ENCODE measurements at places on chromosomes 1 and 21.

DNA sequence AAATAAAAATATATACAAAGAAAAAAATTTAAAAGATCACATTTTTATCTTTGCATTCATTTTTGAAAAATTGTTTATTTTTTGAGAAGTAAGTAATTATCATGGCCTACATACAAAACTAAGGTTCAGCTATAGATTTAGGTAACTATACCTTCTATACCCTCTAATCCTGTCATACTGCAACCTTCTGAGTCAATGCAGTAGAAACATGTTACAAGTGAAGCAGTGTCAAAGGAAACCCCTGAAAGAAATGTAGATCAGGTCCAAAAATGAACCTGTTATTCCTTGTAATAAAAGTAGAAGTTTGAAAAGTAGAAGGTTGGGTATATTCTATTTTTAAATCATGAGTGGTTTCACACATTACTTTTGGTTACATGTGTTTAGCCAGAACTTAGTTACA lies 51.3 kb downstream of the PTGS2 start:
- DNase-seq = no peak

- no peak for DNase-seq
Observed at GRCh38 chr1:17665950-17666720, 89.0 kb upstream of the ACTL8 start.

GRCh38 chr1:10942542-10942912 lies 69.9 kb upstream of the TARDBP start:
- no peak for DNase-seq

DNA sequence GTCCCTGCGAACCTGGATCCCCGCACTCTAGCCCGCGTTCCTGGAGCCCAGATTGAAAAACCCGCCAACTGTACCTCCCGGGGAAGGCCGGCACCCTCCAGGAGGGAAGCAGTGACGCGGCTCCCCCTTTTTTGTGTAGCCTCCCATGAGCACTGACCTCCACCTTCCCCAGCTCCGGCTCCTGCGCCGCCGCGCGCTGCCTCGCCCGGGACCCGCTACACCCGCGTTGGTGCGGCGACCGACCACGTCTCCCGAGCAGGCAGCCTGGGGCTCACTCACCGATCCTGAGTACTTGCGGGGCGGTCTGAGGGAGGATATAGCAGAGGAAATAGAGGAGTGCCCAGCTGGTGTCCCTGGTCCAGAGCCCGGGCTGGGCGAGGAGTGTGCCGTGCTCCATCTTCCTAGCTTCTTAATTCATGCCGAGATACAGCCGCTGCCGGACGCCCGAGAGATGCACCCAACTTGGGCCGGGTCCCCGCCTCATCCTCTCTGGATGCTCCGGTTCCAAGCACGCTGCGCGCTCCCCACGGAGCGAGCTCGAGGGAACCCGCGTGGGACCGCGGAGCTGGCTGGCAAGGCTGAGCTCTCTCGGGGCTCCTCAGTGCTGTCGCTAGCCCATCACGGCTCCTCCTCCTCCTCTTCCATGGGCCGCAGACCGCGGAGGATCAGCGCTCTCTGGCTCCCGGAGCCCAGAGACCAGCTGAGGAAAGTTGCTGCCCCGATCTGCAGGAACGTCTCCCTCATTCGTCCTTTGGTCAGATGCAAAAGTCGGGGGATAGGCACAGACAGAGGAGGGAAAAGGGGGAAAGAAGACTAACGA lies 482 bp downstream of the GRIK1 start:
- DNase-seq = no peak

DNA sequence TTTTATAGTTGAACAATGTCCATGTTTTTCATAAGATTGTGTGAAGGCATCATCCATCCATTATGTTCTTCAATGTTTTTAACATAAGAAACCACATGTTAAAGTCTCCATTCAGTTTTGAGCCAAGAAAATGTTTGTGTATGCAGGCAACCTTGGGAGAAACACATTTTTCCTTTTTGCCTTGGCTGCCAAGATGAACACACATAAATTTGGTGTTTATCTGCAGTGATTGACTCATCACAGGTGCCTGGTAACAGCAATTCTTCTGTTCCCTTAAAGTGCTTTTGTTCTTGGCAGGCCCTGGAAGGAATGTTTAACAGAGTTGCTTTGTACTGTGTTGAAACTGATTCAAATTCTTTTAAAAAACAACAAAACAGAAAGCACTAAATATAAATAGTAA lies 709.9 kb upstream of the ADGRL4 start:
- no peak for DNase-seq

- DNase-seq = no peak
Observed at GRCh38 chr1:206116191-206116872, 856 bp downstream of the AVPR1B start.

DNA sequence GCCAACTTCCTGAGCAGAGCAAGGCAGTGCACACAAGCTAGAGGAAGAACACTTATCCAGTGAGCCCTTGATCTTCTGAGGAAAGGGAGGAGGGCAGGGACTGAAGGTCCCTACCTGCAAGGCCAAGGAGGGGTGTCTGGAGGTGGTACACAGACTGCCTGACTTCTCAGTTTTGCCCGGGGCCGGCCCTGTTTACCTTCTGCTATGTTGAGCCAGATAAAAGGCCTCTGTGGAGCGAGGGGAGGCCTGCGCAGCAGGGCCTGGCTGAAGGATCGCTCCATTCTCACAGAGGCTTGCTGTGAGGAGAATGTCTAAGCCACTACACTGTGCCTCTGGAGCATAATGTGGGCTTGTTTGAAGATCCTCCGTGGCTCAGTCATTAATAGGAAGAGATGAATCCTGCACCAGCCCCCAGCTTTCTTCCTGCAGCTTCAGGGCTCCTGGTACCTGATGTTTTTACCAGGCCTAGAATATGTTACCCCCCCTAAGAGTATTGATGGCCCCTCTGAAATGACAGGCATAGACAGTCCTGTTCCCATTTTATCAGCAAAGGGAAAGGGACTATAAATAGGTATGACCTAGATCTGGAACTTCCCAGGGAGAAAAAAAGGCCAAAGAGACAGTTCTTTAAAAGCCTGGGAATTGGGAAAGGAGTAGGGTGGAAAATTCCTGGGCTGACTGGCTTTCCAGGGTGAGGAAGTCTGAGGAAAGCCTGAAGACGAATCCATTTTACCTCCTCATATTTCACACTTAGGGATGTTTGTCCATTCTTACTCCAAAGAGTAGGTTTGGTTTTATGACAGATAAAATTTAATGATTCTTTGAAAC lies 4.7 kb downstream of the POGK start:
- no peak for DNase-seq

- no peak for DNase-seq
Observed at GRCh38 chr1:156101880-156102279, 12.6 kb upstream of the LMNA start.

DNA sequence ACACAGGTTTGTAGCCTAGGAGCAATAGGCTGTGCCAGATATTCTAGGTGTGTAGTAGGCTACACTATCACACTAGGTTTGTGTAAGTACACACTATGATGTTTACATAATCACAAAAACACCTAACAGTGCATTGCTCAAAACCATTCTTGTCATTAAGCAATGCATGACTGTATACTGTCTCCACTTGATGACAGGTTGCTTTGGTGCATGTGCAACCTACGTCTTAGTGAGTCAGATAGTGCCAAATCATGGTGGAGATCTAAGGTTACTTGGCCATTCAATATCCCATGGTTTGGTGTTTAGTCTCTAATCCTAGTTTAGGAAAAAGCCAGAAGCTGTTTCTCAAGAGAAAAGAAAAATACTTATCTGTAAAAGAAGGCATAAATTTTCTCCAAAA lies 181.1 kb downstream of the KCNK2 start:
- DNase-seq = no peak

- peak; percentile 40 for DNase-seq
Observed at GRCh38 chr1:98045767-98046641, 125.2 kb upstream of the DPYD start.

DNA sequence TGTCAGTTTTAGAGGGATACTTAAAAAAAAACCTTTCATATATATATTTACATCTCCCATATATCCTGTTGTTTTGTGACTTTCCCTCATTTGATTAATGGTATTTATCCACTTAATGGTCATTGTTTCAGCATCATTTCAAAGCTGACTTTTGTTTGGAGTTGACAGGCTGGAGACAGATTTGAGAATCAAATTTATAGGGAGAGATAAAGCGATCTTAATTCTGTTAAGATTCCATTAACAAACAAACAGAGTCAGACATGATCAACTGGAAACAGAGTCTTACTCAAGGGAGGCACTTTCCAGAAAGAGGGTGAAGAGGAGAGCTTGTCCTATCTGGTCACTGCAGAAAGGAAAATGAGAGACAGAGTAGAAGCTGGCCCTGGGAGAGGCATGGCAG lies 283.4 kb downstream of the TTLL7 start:
- DNase-seq = no peak

- peak; percentile 80 for DNase-seq
Observed at GRCh38 chr1:67726224-67726623, 41.2 kb downstream of the GADD45A start.

DNA sequence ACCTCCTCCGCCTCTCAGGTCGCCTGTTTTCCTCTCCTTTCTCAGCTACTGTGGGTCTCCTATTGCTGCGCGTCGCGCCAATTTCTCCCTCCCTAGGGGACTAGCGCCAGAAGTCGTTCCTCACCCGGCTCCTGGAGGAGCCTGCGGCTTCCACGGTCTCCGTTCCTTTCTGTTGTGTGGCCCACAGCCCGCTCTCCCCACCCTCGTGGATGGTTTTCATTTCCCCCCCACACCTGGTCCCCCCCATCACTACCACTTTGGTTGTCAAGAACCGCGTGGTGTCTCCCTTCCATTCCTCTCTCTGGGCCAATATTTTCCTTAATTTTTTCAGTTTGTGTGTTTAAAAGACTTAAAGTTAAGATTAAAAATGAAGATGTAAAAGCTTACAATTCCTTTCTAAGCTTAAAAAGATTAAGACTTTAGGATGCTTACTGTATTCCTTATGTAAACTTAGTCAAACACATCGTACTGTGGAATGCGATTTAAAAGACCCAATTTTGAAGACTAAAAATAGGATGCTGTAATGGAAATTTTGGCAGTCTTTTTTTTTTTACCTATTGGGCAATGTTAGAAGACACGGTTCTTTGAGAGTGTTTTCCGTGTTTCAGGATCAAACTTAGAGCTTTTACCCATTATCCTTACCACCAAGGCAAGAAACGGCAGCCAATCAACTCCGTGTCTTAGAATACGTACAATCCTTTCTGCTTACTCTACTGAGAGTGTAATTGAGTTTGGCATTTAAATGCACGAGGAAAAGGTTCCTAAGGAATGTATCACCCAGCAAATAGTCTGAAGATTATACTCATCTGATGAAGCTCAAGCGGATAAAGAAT lies 773 bp downstream of the CNST start:
- peak; percentile 38 for DNase-seq

DNA sequence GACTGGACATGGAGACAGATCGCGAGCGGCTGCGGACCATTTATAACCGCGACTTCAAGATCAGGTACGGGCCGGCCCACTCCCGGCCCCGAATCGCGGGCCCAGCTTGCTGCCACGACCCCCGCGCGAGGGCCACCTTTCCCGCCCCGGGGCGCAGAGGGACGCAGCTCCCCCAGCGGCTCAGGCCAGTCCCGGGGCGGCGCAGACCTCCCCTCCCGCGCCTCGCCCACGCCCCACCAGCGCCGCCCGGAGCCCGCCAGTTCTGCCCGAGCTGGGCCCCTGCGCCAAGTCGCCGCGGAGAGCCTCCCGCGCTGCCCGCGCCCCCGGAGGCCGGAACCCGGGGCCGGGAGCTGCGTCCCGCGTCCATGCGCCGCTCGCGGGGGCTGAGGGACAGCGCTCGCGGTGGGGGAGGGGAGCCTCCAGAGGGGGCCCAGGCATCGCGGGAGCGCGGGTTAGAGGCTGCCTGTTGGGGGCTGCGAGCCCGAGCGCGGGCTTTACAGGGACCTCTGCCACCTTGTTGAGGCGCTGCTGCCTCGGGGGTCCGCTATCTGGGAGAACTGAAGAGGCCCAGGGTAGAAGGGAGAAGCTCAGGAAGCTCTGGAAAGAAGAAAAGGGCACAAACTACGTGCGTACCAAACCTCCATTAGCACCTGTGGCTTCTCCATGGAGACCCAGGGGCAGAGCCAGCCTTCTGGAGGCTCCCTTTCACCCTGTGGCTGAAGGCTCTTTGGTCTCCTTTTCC lies 698 bp downstream of the MOV10 start:
- peak; percentile 48 for DNase-seq

Data from inflammatory macrophage treated with lipopolysaccharide for 4 hours (primary cell).